ENCODE measurements at places on chromosomes 6 and 20.

GRCh38 chr6:35203680-35204079, 10.1 kb upstream of the SCUBE3 start:
- no peak for DNase-seq

DNA sequence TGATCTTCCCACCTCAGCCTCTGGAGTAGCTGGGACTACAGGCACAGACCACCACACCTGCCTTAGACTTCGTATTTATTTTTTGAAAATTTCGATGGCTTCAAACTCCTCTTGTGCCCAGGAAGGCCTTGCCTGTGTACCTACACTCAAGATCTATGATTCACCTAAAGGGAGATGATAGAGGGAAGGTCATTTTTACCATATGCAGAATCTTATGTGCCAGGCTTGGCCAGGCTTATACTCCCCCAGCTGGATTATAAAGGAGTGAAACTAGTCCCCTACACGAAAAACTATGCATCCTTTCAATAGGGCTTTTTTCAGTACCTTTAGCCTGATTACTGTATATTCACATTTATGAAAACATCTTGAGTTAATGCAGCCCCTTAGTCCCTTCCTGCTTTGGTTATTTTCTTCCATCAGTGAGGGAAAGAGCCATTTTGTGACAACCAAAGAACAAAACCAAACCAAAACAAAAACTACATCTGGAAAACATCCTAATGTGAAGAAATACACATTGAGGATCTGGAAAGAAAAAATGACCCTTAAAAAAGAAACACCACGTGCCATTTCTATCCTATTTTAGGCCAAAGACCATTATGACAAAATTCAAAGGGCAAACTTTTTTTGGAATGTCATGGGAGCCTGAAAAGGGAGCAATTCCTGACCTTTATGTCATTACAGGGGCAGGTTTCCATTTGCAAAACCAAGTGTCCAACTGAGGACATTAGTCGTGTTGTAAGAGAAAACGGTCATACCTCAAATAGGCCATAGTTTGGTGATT, 34.7 kb downstream of the RIPOR2 start:
- DNase-seq: no peak

DNA sequence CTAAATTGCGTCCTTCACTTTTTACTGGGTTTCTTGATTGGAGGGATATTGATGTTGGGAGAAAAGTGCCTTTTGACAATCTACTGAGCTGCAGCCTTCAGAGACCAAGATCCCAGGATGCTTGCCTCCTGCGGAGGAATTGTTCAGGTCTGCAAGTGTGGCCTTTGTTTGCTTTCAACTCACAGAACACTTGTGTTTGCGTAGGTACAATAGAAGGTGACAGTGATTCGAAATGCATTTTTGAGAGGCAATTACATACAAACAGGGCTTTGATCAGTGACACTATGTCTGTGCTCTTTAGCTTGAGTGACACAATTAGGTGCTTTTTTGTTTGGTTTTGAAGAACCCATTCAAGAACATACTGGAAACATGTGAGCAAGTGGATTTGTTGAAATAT, 600.6 kb downstream of the QKI start:
- no peak for DNase-seq

GRCh38 chr6:113936093-113936934, 34.6 kb downstream of the HDAC2 start:
- DNase-seq: no peak

GRCh38 chr6:108588586-108588985, 27.9 kb downstream of the FOXO3 start:
- no peak for DNase-seq

DNA sequence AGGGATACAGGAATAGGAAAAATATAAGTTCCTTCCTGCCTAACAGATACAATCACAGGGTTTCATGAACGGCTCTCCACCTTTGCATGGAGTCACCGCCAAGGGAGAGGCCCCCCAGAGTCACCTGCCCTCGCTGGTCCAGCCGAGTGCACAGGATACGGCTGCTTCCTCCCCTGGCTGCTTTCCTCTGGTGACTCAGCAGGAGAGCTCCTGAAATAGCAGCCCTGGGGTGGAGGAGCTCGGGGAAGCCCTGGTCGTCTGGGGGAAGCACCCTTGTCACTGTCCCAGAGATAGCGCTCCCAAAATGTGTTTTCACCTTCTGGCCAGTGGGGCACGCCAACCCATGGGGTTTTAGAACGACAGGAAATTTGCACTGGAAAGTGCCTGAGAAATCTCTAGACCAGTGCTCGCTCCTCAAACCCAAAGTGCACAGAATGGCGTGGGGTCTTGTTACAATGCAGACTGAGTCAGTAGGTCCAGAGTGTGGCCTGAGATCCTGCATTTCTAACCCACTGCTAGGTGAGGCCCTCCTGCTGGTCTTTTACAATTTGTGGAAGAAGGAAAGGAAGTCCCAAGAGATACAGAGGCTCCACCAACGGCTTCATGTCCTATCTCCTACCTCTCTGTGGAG, 35.9 kb upstream of the FAM50B start:
- no peak for DNase-seq

GRCh38 chr6:167856999-167857660, 30.4 kb downstream of the AFDN start:
- DNase-seq: no peak

GRCh38 chr6:116629563-116629981, 13.3 kb downstream of the RSPH4A start:
- no peak for DNase-seq

GRCh38 chr6:27814665-27815424, 97.4 kb downstream of the OR2B2 start:
- peak; percentile 59 for DNase-seq

DNA sequence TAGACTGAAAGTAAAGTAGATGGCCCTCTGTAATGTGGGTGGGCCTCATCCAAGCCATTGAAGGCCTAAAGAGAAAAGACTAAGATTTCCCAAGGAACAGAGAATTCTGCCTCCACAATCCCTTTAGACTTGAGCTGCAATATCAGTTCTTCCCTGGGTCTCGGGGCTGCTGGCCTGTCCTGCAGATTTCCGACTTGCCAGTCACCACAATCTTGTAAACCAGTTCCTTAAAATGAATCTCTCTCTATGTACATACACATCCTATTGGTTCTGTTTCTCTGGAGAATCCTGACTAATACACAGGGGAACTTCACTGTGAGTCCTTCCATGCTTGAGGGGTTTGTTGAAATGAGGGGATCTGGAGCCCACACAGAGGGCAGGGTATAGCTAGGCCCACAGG, 12.9 kb downstream of the CCDC170 start:
- DNase-seq: no peak

DNA sequence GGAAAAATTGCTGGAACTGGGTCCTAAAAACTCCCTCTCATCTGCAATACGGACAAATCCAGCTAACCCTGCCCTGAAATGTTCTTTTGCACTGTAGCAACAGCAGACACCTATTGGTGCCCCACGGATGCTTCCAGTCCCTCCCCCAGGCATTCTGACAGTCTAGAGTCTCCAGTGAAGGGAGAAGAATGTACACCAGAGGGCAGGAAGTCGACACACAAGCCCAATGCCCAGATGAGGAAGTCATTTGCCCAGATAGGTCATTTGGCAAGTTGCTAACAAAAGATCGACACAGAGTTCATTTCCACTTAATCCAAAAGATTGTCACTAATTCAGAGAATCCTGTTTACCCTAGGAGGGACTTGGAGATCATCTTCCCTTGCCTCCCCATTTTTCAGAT, 293.0 kb upstream of the PRDM1 start:
- DNase-seq: no peak

- DNase-seq: no peak
These were observed 44.1 kb upstream of the EDN1 start for GRCh38 chr6:12245763-12246718.

DNA sequence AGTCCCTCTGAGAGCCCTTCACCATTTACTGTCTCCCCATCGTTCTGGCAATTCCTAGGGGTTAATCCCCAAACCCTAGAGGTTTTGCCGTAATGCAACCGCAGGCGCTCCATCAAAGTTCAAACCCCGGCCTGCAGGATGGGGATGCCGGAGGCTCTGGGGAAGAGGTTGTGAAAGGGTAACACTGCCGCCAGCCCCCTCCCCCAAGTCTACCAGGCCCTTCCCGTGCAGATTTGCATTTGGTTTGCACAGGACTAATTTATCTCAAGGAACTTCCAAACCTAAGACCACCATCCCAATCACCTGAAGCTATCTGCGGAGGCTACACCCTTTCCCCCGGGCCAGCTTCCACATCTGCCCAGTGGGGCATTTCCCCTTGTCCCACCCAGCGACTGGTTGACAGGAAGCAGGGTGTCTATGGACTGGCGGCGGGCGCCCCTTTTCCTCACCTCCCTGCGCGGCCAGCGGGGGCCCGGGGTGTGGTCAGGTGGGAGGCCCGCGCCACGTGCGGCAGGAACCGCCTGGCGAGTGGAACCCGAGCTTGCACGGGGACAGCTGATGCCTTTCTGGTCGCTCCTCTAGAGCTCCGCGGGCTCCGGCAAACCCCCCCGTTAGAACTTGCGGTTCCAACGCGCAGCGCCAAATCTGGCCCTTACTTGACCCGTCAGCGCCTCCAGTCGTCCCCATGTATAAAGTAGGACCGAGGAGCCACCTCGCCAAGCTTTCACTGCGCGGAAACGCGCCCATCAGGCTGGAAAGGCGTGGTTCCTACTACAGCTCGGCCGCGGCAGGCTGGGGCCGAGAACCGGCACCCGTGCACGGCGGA, 9.4 kb upstream of the SLC4A11 start:
- no peak for DNase-seq

- no peak for DNase-seq
These were observed 18.9 kb upstream of the AKAP7 start for GRCh38 chr6:131116321-131116720.

- no peak for DNase-seq
These were observed 178.6 kb downstream of the CDH26 start for GRCh38 chr20:60136645-60137401.

DNA sequence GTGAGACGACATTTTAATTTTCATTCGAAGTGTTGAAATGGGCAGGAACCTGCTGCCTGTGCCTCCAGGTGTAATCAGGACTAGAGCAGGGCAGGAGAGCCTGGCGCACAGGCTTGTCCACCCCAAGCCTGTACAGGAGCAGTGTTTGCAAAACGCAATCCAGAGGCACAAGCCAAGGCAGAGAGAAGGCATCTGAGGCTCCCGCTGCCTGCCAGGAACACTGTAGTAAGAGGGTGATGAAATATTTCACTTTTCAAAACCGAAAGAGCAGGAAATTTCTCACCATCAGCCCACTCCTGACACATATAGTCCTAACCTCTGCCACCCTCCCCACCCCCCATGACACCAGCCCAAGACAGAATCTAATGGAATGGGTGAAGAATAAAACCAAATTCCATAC, 132.5 kb downstream of the RTN4IP1 start:
- DNase-seq: no peak
